LNCaP clone FGC (cell line): ENCODE measurements at places on chromosomes 11 and 22.
A peak's percentile ranks its signal among the peaks of the same experiment; 100 is the strongest.

DNA sequence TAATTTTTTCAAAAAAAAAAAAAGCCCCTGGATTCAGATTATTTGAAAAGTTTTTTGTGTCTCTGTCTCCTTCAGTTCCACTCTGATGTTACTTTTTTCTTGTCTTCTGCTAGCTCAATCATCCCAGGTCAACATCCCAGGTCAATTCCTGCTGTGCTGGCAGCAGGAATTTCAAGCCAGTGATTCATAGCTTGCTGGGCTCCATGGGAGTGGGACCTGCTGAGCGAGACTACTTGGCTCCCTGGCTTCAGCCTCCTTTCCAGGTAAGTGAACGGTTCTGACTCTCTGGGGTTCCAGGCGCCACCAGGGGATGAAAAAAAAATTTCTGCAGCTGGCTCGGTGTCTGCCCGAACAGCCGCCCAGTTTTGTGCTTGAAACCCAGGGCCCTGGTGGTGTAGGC is 31.4 kb downstream of the PLAAT5 start:
- no peak for DNase-seq

- no peak for DNase-seq
Observed at GRCh38 chr22:25987948-25988347, 181.3 kb upstream of the SEZ6L start.

DNA sequence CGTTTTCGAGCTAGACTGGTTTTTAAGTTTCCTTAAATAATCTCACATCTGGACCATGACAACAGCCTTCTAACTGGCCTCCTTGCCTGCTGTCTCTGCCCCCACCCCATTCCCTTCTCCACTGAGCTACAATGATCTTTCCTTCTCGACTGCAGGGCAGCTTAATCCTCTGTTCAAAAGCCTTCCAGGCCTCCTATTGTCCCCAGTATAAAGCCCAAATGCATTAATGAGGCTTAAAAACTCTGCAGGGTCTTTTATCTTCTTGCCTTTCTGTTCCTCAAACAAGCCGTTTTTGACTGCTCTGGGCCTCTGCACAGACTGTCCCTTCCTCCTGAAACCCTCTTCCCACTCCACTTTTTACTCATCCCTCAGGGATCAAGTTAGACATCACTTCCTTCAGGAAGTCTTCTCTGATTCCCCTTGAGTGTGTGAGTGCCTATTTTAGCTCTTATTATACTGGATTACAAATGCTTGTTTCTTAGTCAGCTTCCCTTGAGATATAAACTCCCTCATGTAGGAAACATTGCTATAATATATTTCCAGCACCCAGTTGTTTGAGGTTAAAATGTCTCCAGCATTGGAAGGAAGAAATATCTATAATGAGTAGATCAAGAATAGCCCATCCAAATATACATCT is 23.6 kb upstream of the PAMR1 start:
- DNase-seq: no peak

DNA sequence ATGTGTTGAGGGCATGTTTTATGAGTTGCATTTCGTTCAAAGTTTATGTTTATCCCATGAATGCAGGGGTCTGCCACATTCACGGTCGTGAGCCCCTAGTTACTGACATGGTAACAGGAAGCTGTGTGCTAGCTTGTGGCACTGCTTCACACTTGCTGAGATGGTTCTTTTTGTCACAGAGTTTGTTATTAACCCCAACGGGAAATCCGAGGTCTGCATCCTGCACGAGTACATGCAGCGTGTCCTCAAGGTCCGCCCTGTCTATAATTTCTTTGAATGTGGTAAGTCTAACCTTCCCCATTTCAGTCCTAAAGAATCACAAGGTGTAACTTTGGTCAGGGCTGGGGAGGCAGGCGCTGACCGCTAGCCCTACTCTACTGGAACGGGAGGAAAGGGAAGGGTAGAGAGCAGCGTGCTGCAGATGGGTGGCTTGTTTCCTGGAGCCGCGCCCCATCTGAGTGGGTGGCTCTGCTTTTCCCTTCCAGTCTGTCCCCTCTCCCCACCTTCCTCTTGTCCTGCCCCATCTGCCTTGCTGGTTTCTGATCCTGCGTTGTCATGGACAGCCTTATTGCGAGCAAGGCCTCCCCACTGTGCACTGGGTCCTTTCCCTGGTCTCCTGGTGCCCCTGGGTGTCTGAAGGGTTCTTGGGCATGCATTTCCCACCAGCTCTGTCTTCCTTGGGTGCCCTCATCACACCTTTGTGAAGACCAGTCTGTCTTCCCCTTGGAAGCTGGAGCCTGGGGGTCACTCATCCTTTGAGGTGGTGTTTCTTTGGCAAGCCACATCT is 11.8 kb downstream of the DGCR8 start:
- DNase-seq: no peak

- DNase-seq: no peak
Observed at GRCh38 chr11:69114362-69114761, 41.4 kb upstream of the SMIM38 start.

DNA sequence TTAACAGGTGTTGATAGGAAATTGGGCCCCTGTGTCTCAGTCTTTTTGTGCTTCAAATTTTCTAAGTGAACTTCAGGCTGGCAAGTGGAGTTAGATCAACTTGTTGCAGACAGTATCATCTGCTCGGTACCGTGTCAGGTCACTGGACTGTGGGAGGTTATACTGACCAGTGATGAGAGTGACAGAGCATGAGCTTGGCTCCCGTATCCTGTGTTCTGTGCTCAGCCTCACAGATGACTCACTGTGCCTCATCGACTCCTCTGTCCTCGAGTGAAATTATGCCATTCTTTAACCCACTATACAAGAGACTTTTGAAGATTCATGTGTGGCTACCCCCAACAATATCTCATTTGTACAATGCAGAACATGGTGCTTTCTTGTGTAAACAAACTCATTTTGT is 7.9 kb downstream of the GRAP2 start:
- DNase-seq: no peak

DNA sequence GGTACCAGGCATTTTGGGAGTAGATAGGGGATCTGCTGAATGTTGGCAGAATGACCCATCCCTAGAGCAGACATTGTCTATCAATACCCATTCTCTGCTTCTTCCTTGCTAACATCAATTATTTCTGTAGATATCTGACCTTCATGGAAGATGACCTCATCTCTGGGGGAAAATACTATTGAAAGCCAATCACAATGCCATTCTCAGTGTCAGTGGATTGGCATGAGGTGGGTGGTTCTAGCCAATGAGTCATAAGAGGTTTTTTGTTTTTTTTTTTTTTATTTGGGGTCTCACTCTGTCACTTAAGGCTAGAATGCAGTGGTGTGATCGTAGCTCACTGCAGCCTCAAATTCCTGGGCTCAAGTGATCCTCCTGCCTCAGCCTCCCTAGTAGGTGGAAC is 42.5 kb downstream of the SNX19 start:
- no peak for DNase-seq

- no peak for DNase-seq
Observed at GRCh38 chr11:44006917-44007361, 40.8 kb upstream of the ACCSL start.

GRCh38 chr11:112837162-112837826 is 123.9 kb upstream of the NCAM1 start:
- no peak for DNase-seq

DNA sequence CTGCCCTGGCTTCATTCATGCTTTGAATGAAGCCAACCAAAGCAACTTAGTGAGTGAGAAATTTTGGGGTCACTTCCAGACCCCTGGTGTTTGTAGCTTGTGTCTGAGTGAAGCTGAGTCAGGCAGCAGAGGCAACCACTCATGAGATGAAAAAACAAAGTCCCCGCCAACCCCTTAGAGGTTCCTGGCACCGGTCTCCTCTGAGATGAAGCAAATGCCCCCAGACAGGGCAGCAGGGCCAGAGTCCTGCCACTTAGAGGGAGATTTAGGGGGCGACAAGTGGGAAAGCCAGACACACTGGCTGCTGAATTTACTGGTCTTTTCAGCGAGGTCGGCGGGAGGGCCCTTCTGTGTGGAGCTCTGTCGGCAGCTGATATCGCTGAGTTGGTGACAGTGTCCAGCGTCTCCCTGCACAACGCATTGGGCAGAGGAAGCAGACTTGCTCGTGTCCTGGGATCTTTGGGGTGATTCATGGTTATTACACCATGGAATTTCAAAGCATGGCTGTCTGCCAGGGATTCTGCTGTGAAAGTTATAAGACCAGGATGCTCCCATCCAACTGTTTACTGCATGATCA is 482.6 kb downstream of the MIAT start:
- no peak for DNase-seq

GRCh38 chr11:93623179-93623578 is 38.3 kb upstream of the CEP295 start:
- DNase-seq: no peak

DNA sequence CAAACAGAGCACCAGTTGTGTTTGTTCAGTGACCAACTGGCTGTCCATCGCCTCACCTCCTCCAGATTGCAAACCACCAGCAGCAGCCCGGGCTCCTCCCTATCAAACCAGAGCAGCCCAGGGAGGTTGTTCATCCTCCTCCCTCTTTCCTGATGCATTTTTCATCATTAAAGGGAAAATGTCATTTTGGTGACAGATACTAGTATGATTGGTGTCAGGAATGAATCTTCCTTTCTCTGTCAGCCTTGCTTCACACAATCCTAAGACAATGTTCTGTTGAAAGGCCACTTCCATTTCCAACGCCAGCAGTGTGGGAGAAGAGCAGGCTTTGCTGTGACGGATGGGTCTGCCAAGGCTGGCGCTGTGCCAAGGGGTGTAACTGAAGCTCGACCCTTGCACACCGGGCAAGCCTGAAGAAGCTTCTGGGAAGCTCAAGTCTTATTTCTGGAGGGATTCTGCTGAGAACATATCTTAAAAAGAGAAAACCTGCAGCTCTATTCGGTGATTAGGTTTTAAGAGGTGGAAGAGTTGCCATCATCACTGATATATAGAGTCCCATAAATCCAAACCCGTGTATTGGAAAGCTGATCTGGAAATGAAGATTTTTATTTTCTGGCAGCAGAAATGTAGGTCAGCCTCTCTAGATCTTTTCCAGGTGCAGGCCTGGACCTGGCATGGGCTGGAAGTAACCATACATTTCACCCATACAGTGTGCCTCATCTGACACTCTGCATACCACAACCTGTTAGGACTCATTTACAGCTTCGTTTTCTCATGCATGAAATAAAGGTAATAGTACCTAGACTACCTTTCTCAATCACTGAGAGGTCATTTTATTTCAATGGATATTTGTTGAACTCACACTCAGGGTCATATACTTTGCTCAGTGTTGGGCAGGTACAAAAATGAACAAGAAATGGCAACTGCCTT is 524.5 kb downstream of the NTM start:
- DNase-seq: no peak

DNA sequence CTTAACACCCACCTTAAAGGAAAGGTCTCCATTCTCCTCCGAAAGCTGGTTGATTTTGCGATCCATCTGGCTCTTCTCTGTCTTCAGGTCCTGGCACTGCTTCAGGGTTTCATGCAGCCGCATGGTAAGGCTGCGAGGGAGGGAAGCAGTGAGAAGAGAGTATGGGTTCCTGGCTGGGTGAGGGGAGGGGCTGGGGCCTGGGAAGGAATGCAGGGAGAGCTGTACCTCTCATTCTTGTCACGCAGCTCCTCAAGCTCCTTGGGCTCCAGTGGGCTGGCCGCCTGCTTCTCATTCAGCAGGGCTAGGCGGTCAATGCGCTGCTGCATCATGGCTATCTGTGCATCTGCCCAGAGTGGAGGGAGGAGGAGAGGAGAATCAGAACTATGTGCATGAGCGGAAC is 19.5 kb downstream of the IL18BP start:
- no peak for DNase-seq

GRCh38 chr11:105073456-105074165 is 28.5 kb upstream of the CARD16 start:
- DNase-seq: no peak

- peak; percentile 47 for DNase-seq
Observed at GRCh38 chr22:43042101-43042780, 27.3 kb upstream of the PACSIN2 start.

DNA sequence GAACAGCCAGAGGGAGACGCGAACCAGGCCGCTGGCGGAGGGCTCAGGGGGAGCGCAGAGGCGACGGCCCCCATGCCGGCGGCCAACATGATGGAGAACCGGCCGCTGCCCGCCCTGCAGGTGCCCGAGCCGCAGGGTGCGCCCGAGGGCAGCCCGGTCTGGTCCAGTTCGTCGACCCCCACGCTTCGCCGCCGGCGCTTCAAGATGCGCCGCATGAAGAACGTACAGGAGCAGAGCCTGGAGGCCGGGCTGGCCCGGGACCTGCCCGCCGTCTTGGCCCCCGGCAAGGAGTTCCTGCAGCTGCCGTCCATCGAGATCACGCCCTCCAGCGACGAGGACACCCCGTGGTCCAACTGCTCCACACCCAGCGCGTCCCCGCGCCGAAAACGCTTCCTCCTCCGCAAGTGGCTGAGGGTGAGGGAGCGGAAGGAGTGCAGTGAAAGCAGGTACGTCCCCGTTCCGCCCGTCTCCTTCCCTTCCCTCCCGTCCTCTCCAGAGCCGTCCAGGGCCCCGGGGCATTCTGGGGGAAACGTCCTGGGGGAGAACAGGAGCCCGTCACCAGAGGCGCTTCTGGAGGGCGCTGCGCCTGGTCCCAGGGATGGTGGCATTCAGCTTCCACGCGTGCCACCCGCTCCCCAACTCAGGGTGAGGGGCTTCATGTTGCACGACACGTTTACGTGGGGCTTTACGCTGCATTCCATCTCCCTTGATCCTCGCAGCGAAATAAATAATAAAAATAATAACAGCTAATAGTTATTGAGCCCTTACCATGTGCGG is 840 bp downstream of the GRAMD1B start:
- DNase-seq: no peak

DNA sequence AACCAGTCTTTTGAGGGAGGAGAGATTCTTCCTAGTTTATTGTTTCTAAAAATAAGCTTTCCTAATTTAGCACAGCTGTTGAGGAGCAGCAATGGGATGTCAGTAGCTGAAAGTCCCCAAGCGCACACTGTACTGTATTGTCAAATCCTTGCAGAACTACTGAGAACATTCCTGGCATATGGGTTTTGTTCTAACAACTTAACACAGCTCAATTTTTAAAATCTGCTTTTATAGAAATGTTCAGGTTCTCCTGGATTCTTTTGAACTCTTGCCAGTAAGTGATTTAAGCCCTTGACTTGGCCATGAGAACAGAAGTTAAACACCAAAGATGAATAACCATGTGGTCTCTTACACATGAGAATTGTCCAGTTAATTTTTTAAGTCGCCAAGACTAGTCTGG is 218.6 kb downstream of the FAT3 start:
- no peak for DNase-seq

- no peak for DNase-seq
Observed at GRCh38 chr11:29679996-29680395, 336.8 kb downstream of the KCNA4 start.

GRCh38 chr11:80227915-80228314 is 787.1 kb upstream of the TENM4 start:
- no peak for DNase-seq

DNA sequence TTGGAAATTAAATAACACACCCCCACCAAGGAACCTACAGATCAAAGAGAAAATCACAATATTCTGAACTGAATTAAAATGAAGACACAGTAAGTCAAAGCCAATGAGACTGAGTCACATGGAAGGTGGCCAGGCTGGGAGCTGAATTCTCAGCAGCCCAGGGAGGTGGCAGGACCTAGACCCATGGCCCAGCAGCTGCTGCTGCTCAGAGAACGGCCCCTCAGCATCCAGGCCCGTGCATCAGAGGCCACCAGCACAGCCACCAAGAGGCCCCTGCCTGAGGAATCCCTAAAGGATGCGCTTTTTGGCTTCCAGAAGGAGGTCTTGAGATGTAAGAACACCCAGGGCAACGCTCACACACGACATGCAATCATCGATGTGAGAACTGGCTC is 35.0 kb downstream of the TBX1 start:
- no peak for DNase-seq

- no peak for DNase-seq
Observed at GRCh38 chr22:36447632-36448031, 33.8 kb downstream of the TXN2 start.

GRCh38 chr11:111843661-111844060 is 27.7 kb downstream of the ALG9 start:
- no peak for DNase-seq
